ENCODE measurements at places on chromosomes 4 and X.

DNA sequence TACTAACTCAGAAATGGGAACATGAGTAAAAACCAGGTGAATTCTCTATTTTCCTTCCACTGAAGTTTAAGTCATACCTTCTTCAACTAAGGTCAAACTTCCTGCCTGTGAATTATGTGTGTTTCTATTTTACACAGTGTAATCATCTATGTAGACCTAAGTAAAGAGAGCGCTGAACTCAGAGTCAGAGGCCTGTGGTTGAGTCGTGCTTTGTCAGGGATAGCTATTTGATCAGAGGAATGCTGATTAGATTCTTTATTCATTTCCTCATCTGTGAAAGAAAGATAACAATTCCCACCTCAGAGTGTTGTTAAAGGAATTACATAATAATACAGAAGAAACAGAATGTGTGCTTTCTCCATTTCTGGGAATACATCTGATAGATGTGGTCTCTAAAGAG lies 654.1 kb downstream of the STIM2 start:
- no peak for DNase-seq

DNA sequence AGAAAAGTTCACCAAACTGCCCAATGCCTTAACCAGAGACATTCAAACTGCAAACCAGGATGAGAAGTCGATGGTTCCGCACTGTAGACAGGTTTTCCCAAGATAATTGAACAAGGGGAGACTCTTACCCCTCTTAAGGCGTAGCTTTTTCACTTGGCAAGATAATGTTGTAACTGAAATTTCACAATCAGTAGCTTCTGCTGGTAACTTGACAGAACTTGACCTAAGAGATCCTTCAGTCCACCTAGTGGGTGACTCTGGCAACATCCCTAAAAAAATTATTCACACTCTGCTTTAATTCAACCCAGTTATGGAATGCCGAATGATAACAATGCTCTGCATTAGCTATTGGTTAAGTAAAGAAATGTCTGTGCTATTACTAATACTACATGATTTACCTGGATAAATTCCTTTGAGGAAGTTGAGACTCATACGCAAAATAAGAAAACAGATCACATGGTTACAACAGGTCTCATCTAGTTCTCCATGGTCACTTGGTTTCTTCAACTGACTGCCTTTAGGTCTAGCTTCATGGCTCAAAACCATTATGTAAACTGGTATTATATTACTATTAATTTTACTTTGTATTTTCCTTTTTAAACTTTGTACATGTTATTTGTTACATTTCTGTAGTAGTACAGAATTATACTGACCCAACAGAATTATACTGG lies 9.1 kb downstream of the ELF2 start:
- DNase-seq = no peak

DNA sequence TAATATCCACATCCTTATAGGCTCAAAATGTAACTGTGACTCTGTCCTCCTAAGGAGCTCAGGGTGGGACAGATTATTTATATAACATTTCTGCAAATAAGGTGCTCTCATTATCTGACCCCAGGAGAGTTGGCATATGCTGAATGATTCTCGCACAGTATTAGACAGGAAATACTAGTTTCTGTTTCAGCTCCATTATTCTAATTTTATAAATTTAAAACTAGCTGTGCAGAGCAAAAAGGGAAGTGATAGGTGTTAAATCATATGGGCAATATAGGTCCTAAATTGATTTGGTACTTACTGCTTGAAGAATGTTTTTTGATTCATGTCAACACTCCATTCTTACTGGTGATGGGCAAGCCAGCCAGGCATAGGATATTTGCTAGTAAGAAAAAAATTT lies 141.5 kb downstream of the GLRA2 start:
- no peak for DNase-seq

GRCh38 chrX:65610481-65610880 lies 57.0 kb upstream of the MSN start:
- no peak for DNase-seq

- no peak for DNase-seq
Observed at GRCh38 chr4:126223784-126224407, 909.1 kb downstream of the FAT4 start.

DNA sequence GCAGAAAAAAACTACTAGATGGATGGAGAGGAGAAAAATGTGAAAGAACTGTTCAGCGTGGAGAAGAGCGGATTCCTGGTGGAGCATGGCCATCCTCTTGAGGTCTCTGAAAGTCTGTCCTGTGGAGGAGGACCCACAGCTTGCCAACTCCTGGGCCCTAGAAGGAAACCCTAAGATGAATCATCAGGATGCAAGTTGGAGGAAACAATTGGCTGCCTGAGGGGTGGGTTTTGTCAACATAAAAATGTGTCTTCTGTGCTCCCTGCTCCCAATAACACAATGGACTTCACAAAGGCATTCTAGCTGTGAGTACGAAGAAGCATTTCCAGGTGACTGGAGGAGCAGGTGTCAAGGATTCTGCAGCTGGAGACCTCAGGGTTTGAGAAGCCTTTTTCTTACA lies 37.2 kb downstream of the CNGA2 start:
- DNase-seq = no peak

- no peak for DNase-seq
Observed at GRCh38 chr4:160414496-160414895, 1311.6 kb downstream of the RAPGEF2 start.

- peak; percentile 97 for DNase-seq
Observed at GRCh38 chr4:1351854-1352566, 5.0 kb downstream of the UVSSA start.

DNA sequence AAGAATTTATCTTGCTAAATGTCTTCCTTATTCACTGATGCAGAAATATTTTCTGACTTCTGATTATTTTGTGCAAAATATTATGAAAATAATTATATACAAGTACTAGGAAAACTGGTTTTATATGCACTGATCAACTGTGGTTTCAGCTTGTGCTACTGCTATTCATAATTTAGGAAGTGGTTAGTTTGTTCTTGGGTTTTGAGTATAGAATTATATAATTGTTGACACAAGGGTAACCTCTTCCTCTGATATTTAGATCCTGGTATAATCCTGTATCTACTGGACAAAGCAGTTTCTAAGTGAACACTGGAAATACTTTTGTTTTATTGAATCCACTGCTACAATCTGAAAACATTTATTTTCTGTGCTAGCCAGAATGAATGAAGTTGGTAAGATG lies 182.8 kb downstream of the PDGFC start:
- DNase-seq = no peak

DNA sequence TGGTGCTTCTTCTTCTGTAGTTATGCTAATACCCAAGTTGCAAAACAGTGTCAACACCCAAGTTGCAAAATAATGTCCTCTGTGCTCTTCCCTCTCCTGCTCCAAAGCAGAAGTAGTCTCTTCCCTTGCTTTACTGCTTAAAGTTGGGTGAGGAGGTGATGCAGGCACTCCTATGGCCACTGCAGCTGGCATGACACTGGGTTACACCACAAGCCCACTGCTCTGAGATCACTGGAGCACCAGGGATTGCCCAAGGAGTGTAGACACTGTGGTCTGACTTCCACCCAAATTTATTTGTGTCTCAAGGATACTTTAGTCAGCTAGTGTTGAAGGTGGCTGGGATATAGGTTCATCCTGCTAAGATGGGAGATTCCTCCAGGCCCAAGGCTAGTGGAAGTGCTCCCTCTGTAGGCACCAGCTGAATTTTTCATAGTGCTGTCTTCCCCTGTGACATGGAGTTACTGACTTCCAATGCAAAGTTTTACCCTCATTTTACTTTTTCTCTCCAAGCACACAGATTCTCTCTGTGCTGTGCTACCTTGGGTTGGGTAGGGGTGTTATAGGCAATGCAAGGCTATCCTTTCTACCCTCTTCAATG lies 196.2 kb upstream of the TENT5D start:
- no peak for DNase-seq

DNA sequence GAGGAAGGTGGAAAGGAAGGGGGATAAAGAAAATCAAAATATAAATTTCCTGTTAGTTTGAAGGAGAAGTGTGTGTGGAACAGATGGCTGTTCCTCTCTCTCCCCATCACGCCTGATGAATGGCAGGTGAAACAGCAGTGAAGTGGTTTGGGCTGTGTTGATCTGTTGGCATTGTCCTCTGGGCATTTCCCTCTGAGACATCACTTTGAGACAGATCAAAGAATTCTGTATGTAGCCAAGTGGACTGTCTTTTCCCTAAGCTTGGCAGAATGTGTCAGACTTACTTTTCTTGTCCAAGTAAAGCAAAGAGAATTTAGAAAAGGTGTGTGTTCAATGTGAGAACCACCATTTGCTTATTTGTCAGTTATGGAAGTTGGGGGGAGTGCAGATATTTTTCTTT lies 47.5 kb downstream of the SEPTIN11 start:
- no peak for DNase-seq

- no peak for DNase-seq
Observed at GRCh38 chr4:27023366-27023765, 162.7 kb downstream of the STIM2 start.

GRCh38 chr4:10385994-10386394 lies 71.2 kb downstream of the ZNF518B start:
- DNase-seq = no peak

DNA sequence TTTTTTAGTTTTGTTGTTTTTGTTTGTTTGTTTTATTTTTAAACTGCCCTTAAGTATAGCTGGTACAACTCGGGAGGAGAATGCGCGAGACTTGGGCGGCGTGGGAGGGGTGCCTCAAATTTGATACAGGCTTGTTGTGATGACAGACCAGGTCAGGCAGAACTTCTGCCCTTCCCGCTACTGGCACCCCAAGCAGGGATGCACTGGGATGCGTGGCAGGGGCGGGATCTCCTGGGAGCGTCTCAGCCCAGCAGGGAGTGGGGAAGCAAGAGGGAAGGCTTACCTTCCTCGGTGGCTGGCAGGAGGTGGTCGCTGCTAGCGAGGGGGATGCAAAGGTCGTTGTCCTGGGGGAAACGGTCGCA lies 851 bp downstream of the SFRP2 start:
- no peak for DNase-seq

- DNase-seq = no peak
Observed at GRCh38 chrX:11960031-11960430, 178.2 kb upstream of the FRMPD4 start.
